ENCODE measurements at places on chromosomes 1 and 21.

GRCh38 chr1:194717941-194718340, 1531.5 kb upstream of the B3GALT2 start:
- no peak for DNase-seq

- DNase-seq: no peak
Measured at GRCh38 chr1:30786264-30786991, 28.9 kb upstream of the LAPTM5 start.

- DNase-seq: no peak
Measured at GRCh38 chr1:147478521-147478920, 62.8 kb upstream of the BCL9 start.

DNA sequence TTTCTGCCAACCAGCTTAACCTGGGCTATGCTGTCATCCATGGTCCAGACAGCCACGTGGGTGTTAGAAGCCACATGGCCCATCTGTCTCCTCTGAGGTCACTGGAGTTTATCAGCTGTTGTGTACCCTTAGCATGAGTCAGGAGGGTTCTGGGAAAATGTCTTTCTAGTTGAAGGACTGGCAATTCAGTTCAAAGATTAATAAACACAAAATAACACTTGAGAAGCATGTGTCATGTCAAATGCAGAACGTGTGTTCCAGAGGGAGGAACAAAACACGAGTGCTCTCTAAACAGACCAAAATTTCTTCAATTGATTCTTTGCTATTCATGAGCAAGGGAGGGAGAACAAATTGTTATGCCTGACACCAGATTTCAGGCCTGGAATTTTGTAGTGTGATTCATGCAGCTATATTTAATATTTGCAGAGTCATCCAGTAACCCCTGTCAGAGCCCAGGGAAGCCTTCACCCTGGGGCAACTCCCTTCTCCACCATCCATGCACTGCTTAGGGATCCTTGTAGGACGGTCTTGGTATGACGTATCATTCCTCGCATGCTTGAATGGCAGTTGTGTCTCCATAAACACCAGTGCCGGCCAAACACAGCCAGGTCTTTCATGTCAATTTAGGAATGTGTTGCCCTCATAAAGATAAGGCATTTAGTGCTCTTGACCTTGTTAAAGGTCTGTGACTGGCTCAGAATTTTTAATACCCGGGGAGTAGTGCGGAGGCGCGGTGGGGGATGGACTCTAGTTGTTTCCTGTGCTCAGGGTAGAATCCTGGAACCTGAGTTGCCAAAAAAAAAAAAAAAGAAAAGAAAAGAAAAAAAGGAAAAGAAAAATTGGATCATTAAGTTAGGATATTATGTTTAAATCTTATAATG, 27.7 kb upstream of the DYRK1A start:
- no peak for DNase-seq

All from activated CD4-positive, alpha-beta T cell treated with anti-CD3 and anti-CD28 coated beads, Interleukin-2, amount 50 U/mL, for 16 hours (primary cell).